ENCODE measurements at places on chromosomes 1 and 21.

- DNase-seq: peak; percentile 49
Observed at GRCh38 chr1:218584418-218585155, 239.5 kb downstream of the TGFB2 start.

DNA sequence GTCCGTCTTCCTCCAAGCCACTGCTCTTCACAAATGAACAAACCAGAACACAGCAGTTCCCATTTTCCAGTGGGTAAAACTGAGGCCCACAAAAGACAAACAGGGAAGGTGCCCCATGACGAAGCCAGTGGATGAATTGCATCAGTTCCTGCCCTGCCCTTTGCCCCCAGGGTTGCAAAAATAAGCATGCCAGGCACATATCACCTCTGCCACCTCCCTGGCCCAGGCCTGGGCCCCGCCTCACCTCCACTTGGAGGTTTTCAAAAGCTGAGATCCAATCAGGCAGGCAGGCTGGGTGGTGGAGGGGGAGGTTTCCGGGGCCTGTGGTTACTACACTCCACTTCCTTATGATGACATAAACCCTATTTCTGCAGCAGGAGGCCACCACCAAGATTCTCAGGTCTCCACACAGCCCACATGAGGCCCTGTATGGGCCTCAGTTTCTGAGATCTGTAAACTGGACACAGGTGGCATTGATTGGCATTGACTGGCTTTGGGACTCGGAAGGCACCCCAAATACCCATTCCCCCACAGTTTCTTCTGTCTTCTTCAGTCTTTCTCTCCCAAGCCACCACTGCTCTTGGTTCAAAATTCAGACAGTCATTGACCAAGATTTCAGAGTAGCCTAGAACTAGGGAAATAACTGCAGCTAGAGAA is 4.1 kb downstream of the KIF21B start:
- peak; percentile 59 for DNase-seq

GRCh38 chr1:3732434-3733093 is 19.7 kb upstream of the CCDC27 start:
- DNase-seq: no peak

GRCh38 chr21:42200906-42201614 is 17.9 kb upstream of the ABCG1 start:
- DNase-seq: no peak

- no peak for DNase-seq
Observed at GRCh38 chr1:36675106-36675505, 192.4 kb upstream of the CSF3R start.

- DNase-seq: no peak
Observed at GRCh38 chr1:61079296-61079897, 3.0 kb upstream of the NFIA start.

GRCh38 chr1:88371436-88372023 is 312.5 kb upstream of the PKN2 start:
- DNase-seq: no peak

- peak; percentile 13 for DNase-seq
Observed at GRCh38 chr1:35809114-35810095, 1.6 kb downstream of the AGO4 start.

- DNase-seq: no peak
Observed at GRCh38 chr1:192108161-192108560, 50.1 kb upstream of the RGS18 start.

DNA sequence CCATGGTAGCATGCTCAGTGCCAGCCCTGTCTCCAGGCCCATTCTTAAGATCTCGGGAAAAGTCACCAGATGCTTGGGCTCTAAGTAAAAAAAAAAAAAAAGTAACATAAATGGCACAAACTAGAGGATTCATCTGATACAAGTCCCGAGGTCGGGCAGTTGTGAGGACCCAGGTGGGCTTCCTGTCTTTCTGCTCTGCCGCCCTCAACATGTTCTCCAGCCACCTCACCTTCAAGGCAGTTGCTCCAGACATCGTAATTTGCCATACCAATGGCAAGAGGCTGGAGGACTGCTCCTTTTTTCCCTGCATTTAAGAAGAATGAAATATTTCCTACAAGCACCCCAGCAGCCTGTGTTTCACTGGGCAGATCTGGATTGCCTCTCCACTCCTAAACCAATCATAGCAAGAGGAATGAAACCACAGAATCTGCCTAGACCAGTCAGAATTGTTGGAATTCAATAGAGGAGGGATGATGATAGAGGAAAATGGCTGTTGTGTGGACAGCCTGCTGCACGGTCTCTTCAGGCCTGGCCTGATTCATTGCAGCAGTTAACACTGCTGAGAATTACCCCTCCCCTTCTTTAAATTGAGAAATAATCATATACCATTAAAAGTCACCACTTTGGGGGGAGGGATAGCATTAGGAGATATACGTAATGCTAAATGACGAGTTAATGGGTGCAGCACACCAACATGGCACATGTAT is 5.4 kb downstream of the HMGN2 start:
- no peak for DNase-seq

GRCh38 chr1:233102341-233102740 is 151.9 kb downstream of the NTPCR start:
- no peak for DNase-seq

GRCh38 chr1:157517016-157517415 is 35.3 kb downstream of the FCRL5 start:
- no peak for DNase-seq

DNA sequence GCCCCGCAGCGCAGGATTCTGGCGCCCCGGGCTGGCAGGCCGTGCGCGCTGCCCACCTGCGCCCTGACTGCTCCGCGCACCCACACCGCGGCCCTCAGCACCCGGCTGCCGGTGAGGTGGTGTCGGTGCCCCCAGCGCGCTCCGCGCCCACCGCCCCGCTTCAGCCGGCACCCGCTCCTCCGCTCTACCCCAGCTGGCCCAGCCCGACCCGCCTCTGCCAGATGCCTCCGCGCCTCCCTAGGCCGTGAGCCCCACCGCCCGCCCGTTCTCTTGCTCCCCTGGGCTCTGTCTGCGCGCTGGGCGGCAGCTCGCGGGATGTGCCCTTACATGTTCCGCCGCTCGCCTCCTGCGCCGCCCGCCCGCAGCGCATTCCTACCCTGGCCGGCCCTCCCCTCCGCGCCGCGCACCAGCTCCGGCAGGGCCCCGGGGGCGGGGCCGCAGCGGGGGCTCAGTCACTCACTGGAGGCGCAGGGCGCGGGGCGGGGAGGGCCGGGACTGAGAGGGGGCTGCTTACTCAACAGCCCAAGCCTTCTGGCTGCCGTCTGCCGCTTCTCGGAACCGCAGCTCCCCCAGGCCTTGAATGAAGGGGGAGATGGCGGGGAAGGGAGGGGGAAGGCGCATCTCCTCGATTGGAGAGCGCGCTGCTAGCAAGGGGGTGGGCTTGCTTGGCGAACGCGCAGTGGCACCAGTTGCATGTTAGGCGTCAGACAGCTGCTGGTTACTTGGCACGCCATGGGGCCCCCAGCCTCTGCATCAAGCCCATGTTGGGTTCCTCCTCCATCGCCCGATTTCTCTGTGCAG is at the start of gene PHLDA3:
PHLDA3 (minus strand) TSS at position 345 of the 801 bp plus-strand sequence. CDS start 402 bp downstream, outside the sequence.
- peak; percentile 94 for DNase-seq

- no peak for DNase-seq
Observed at GRCh38 chr1:29121516-29121935, 2.2 kb downstream of the TMEM200B start.

DNA sequence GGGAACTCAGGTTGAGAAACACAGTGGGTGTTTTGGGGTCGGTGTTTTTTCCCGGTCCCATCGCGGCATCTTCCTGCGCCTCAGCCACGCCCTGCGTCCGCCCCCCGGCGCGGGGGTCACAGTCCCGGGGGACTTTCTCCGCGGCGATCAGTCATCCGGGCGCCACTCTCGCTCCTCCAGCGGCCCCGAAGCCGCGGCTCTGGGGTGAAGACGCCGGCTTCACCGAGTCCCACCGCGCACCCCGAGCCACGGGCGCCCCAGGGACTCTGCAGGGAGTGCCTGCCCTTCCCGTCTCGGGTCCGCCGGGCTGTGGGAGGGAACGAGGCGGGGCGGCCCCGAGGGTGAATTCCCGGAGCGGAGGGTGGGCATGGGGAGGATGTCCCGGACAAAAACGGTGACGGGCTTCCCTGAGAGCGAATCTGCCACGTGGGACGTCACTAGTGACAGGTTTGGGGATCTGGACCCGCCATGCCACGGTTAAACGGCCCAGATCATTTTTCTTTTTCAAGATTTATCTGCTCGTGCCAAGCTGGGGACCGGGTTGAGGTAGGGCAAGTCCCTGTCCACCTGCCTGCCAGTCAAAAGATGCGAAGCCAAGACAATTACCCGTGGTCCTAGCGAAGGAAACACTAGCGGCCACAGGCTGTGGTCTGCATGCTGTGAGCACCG is 717 bp upstream of the BATF3 start:
- DNase-seq: peak; percentile 11

GRCh38 chr1:65097076-65097475 is 50.9 kb upstream of the AK4 start:
- no peak for DNase-seq

DNA sequence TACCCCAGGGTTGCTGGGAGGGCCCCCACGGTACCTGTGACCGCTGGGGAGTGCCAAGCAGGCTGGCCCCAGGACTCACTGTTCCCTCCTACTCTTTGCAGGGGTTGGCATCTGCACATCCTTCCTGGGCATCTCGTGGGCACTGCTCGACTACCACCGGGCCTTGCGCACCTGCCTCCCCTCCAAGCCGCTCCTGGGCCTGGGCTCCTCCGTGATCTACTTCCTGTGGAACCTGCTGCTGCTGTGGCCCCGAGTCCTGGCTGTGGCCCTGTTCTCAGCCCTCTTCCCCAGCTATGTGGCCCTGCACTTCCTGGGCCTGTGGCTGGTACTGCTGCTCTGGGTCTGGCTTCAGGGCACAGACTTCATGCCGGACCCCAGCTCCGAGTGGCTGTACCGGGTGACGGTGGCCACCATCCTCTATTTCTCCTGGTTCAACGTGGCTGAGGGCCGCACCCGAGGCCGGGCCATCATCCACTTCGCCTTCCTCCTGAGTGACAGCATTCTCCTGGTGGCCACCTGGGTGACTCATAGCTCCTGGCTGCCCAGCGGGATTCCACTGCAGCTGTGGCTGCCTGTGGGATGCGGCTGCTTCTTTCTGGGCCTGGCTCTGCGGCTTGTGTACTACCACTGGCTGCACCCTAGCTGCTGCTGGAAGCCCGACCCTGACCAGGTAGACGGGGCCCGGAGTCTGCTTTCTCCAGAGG is 6.8 kb downstream of the XKR8 start:
- no peak for DNase-seq

DNA sequence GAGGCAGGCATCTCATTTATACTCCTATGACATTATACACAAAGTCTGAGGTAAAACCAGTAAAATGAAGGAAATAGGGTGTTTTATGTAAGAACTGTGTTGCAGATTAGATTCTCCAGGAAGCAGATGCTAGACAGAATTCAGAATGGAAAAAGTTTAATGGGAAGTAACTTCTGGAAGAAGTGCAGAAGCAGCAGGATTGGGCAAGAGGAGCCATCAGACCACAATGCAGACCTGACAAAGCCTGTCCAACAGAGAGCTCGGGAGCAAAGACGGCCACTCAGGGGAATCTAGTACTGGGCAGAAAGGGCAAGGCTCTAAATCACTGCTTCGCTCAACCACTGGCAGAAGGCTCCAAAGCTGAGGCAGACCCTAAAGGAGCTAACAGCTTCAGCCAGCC is 33.7 kb downstream of the FBXO42 start:
- DNase-seq: peak; percentile 82
